ENCODE measurements at places on chromosomes 2 and 18.

DNA sequence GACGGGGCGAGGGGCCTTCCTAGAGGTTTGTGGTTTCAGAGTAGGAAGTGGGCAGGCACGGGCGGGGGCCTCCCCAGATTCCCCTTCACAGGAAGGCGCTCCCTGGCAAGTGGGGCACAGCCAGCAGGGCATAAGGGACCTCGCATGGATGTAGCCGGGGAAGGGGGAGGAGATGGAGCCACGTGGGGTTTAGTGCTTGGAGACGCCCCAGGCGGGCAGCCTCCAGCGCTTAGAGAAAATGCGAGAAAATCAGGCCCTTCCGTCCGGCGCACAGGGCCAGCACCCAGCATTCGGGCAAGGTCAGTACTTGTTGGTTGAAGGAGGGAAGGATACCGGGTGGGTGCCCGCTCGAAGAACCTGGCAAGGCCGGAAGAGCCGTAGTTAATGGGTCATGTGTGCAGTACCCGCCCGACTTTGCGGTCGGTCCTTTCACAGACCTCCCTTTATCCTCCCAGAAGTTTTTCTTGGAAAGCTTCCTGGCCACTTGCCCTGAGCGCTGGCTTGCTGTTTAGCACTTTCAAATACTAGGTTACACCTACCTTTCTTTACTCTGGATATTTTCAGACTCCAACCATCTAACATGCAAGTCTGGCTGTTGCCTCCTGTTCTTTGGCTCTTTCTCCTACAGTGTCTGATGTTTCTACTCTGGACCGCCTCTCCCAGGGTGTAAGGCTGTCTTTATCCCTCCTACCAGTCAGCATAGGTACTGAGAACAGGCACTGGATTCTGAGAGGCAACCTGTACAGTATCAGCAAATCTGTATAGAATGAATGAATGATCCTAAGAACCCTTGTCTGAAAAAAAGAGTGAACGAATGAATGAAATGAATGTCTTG is 78.1 kb downstream of the CIB4 start:
- no peak for DNase-seq

DNA sequence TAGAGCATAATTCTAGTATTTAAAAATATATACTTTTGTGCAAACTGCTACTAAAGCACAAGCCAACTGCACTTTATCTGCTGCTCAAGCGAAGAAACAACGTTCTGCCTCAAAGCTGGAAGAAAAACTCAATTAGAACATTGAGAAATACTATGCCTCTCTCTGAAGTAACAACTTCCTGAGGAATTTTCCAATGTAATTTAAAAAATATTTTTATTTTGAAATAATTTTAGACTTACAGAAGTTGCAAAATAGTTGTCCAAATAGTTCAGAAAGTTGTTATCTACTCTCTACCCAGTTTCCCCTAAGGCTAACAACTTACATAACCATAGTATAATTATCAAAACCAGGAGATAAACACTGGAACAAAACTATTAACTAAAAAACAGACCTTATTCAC is 12.3 kb upstream of the POLI start:
- DNase-seq: no peak

DNA sequence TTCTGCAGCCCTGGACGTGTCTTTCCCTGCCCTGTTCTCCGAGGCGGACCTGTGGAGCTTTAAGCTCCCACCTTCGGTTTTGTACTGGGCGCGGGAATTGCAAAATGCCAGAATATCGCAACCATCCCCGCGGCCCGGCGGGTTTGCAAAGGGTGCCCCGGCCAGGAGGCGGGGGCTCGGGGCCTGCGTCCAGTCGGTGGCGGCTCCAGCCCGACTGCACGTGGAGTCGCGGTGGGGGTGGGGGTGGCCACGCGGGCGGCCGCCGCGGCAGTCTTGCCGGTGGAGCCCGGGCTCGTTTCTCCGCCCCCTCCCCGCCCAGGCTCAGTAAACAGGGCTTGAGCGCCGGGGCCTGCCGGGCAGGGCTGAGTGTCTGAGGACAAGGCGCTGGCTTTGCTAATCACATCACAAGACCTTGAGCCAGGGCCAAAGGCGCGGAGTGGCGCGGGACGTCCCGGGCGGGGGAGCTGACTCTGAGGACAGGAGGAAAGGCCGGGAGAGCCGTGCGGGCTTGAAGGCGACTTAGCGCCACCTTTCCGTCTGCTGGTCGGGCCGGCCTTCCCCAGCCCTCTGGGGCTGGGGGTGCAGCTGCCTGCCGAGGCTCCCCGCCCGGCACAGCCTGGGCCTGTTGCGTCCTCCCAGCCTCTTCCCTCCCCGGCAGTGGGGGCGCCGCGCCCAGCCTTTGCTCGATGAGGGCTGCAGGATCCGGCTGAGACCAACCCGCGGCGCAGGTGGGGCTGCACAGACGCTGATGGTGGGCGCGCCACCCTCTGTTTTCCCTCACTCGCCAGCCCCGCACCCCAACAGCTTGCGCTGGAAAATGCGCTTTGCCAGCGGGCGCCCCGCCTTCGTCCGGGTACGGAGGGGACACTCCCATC is 786 bp upstream of the ZFP36L2 start:
- DNase-seq: peak; percentile 70

DNA sequence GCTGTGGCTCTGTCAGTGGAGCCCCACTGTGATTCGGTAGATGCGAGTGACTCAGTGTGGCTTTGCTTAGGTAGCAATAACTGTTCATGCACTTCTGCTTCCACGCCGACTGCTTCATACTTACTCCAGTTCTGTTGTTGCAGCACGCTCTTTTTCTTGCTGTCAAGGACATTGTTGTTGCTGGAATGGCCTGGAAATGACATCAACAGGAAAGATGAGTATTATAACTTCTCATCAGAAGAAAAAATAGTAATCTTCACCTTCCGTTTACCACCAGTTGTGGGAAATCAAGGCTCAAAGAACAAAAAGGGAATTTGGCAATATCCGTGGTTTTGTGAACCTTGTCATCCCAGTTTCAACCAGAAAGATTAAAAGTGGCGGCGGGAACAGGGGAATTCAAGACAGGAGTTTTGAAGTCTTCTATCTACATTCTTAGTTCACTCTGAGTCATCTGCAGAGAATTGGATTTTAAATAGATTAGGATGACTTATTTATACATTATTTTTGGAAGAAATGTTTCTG is 8.3 kb downstream of the TM4SF20 start:
- DNase-seq: no peak

All from RWPE1 (cell line).